ENCODE measurements at places on chromosomes 7 and 10.
A peak's percentile ranks its signal among the peaks of the same experiment; 100 is the strongest.

DNA sequence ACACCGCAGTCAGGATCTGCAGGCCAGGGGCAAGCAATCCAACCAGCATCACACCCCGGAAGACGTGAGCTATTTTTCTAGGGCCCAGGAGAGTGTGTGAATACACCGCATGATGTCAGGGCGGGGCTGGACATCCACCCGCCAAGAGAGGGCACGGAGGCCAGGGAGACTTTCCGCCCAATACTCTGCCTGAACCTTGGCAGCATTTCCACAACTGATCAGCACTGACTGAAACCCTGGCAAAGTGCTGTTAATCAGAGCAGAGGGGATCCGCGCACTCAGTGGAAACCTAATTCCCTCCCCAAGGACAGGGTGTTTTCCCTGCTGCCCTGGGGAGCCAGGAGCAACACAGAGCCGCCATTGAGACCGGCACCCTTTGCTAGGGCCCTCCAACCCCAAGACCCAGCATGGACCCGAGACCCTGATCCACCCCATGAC is 8.2 kb downstream of the MAD1L1 start:
- no peak for DNase-seq

DNA sequence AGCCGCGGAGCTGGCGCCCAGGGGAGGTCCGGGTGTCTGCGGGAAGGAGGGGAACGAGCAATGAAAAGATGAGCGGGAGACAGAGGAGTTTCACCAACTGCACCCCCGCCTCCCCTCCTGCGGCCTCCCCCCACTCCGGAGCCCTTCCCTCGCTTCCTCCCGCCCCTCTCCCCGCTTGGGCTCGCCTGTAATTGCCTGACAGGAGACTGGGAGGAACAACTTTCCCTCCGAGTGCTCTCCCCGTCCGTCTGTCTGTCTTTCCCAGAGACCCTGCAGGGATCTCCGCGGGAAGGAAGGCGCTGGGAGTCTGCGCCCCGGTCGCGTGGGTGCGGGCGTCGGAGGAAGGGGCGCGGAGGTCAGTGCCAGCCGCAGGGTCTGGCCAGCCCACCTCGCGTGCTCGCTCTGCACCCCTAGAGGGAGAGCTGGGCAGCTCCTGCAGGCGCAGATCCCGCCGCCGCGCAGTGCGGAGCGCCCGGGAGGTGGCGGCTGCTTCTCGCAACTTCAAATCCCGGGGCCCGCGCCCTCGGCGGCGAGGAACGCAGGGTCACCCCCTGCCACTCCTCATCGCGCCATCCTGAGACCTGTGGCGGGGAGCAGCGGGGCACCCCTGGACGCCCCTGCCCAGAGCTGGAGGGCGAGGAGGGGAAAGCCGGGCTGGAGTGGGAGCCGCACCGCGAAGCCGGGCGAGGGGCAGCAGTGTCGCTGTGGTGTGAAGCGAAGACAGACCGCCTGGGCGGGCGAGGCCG is 511 bp upstream of the NRP1 start:
- peak; percentile 83 for DNase-seq

GRCh38 chr7:143379611-143380259 is 1.4 kb upstream of the ZYX start:
- DNase-seq = no peak

GRCh38 chr10:50884302-50884701 is 1.1 kb downstream of the A1CF start:
- DNase-seq = no peak
